ENCODE measurements at places on chromosomes 16 and 17. TPM values are rescaled to one million over a fixed set of nuclear protein-coding genes. Genes with fewer than 3 reads are reported as not detected.

The UMOD gene
- 163 TPM for polyA plus RNA-seq

- no peak for DNase-seq
Observed at GRCh38 chr17:31549121-31549524, 157.6 kb downstream of the RAB11FIP4 start.

DNA sequence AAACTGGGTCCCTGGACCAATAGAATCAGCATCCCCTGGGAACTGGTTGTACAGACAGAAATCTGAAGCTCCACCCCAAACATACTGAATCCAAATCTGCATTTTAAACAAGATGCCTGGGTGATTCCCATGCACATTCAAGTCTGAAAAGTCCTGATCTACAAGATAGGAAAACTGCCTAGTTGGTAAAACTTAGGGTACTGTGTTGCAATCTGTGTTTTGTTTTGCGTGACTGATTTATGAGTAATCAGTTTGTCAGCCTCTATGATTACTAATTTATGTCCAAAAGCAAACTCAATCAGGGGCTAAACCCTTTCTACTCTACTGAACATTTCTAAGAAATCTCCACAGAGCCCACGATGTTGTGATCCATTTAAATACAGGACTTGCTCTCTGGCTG is 103.8 kb downstream of the YPEL2 start:
- no peak for DNase-seq

DNA sequence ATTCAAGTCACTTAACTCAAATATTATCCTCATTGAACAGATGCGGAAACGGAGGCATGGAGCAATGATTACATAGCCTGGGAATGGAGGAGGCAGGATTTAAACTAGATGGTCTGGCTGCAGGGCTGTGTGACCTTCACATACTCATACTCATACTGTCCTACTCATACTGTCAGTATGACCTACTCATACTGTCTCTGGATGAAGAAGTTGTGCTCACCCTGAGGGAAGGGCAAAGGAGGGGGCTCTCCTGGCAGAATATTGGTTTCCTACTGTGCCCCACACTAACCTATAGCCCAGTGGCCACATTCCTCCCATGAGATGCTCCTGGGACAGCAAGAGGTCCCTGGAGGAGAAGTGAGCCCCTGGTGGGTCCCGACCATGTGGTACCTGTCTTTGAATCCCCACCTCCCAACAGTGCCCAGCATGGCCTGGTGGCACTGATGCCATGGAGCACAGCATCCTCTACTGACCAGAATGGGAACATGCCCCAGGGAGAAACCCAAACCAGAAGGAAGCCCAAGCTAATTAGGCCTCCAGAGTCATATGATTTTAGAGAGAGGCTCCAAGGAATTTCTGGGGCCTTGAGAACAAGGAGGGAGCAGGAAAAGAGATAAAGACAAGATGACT is 197.3 kb upstream of the SDK2 start:
- DNase-seq = no peak

- DNase-seq = no peak
Observed at GRCh38 chr17:41553987-41554680, 17.7 kb downstream of the KRT9 start.

All from left kidney (tissue), 8 donors.